ENCODE measurements at places on chromosomes 16 and 17.

- DNase-seq = peak; percentile 60
Measured at GRCh38 chr16:50473356-50473945, 74.7 kb upstream of the NKD1 start.

DNA sequence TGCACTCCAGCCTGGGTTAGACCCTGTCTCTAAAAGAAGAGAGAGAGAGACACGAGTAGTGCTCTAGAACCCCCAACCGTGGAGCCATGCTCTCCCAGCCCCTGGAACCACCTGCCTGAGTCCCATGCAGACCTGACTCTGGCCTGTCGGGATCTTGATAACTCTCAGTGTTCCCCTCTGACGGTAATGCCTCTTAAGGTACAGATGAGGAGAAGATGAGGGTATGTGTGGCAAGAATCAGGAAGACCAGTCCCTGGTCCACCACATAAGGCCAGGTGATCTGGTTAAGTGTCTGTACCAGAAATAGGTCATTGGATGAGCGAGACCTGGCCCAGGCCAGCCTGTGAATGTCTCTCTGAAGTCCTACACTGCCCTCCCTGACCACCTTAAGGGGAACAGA lies 18.4 kb downstream of the OSBPL7 start:
- no peak for DNase-seq

DNA sequence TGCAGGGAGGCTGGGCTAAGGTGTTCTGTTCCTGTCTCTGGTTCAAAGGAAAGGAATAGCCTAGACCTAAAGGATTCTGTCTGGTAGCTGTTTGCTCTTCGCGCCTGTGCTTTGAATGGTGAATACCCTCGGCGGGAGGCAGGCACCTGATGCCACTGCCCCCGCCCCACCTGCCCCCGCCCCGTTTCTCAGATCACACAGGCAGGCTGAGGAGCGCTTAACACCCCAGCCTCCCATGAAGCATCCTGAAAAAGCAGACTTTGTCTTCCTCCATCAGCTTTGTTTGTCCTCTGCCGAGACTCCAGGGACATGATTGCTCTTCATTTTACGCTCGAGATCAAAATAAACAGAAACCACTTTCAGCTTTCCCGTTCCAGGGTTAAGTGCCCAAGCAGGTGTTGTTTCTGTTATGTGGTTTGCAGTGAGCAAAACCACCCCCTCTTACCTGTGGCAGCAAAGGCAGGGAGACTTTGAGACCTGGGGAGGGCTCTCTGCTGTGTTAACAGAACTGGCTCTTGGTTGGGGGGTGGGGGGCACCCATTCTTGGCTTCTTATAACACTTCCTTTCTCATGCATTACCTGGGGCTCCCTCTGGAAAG lies 452.1 kb downstream of the WWOX start:
- no peak for DNase-seq

DNA sequence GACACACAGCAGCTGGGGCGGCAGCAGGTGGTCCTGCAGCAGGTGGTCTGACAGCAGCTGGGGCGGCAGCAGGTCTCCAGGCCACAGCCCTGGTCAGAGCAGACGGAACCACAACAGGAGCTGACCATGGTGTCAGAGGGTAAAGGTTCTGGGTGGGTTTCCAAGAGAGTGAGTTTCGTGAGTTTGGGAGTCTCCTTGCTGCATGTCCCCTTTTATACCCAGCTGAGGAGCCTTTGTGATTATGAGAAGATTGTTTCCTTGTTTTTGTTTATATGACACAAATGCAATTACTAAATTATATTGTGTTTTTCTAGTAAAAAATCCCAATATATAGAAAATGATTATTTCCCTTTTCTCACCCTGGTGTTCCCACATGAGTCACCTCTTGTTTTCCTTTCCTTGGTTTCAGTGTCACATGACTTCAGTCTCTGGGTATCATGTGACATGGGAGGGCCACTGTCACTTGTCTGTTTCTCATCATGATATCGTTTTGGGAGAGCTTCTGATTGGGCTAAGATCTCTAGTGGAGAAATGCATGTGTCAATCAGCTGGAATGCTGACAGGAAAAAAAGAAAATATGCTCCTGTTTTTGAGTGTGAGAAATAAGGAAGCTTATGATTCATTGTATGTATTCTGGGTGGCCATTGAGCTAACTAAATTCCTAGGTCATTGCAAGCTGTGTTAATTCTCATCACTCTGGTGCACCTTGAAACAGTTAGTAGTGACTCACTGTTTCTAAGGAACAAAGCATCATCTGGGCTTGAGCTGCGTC lies at the start of gene KRTAP4-6:
TSS of gene KRTAP4-6 (minus strand) at position 185 of the 772 bp plus-strand sequence. CDS start at position 128, 57 bp downstream.
- no peak for DNase-seq

- no peak for DNase-seq
Measured at GRCh38 chr17:6347776-6348175, 87.1 kb downstream of the AIPL1 start.

GRCh38 chr16:14070555-14070876 lies 603 bp upstream of the MRTFB start:
- no peak for DNase-seq

DNA sequence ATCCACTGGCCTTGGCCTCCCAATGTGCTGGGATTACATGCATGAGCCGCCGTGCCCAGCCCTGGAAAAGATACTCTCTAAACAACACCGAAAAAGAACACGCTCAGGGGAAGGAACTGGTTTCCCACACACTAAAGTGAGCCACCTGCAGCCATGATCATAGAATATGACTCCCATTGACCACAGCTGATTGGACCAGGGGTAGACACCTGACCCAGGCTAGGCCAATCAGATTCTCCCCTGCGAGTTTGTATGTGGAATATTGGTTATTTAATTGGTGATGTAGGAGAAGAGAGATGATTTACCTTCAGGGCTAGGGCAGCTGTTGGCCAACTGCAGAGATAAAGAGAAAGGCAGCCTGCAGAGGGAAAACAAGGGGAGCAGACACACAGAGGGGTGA lies 9.0 kb upstream of the GGA2 start:
- no peak for DNase-seq

- peak; percentile 34 for DNase-seq
Measured at GRCh38 chr16:89094252-89094879, 714 bp downstream of the ACSF3 start.

DNA sequence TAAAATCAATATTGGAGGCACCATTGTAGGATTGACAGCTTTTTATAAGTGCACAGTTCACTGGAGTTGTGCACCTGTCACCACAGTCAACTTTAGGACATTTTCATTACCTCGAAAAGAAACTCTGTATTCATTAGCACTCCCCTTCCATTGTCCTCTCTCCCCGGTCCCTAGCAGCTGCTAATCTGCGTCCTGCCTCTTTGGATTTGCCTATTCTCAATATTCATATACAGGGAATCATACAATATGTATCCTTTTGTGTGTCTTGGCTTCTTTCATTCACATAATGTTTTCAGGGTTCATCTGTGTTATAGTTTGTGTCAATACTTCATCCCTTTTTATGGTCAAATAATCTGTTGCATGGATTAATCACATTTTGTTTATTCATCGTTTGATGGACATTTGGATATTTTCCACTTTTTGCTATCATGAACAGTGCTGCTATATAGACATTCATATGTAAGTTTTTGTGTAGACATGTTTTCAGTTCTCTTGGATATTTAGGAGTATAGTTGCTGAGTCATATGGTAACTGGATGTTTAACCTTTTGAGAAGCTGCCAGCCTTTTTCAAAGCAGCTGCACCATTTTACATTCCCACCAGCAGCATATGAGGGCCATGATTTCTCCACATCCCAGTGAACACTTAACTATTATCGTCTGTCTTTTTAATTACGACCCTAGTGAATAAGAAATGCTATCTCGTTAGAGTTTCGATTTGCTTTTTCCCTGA lies 9.8 kb downstream of the DNAJA3 start:
- DNase-seq = no peak

DNA sequence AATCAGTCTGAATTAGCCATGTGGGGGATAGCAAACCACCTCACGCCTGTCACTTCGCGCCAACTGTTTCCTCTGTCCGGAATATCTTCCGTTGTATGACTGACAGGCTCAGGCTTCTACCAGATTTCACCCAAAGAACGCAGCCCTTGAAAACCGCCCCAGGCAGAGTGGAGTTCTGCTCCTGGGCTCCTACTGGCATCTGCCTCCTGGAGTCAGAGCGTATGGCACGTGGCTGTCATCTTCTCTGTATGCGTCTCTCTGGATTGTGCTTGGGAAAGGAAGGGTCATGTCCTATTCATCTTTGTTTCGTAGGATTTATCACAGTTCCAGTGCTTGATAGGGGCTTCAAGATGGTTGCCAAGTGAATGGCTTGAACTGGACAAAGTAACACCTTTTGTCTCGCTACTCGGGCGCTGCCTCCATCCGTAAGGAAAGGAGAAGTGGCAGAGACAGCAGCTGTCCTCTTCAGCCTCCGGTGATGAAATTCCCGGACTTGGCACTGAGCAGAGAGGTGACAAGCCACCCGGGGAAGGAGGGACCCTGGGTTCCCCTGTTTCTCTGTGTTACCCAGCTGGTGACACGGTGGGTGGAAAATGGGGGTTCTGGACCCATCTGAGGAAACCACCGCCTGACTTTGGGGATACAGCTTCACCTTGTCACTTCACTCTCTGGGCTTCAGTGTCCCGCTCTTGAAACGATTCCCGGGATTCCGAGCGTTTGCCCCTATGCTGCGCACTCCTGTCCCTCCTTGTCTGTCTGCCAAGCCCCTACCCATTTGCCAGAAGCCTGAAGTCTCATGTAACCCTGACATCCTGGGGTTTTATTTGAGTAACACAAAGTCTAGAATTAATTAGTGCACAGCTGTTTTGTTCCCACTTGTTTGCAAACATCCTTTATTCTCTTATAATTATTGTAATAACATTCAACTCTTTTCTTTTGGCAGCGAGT lies 13.9 kb downstream of the KIAA0513 start:
- DNase-seq = no peak

- no peak for DNase-seq
Measured at GRCh38 chr16:1261131-1261892, 5.4 kb downstream of the TPSD1 start.

DNA sequence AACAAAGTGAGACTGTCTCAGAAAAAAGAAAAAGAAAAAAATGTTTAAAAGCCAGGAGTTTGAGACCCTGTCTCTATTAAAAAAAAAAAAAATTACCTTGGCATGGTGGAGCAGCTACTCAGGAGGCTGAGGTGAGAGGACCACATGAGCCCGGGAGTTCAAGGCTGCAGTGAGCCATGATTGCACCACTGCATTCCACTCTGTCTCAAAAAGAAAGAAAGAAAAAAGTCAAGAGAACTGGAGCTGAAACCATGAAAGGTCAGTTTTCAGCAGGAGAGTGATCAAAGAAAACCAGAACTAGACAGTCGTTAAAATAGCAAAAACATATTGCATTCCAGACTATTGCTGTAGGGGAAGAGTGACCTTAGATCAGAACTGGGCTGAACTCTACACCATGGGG lies 8.8 kb downstream of the QPRT start:
- DNase-seq = no peak

DNA sequence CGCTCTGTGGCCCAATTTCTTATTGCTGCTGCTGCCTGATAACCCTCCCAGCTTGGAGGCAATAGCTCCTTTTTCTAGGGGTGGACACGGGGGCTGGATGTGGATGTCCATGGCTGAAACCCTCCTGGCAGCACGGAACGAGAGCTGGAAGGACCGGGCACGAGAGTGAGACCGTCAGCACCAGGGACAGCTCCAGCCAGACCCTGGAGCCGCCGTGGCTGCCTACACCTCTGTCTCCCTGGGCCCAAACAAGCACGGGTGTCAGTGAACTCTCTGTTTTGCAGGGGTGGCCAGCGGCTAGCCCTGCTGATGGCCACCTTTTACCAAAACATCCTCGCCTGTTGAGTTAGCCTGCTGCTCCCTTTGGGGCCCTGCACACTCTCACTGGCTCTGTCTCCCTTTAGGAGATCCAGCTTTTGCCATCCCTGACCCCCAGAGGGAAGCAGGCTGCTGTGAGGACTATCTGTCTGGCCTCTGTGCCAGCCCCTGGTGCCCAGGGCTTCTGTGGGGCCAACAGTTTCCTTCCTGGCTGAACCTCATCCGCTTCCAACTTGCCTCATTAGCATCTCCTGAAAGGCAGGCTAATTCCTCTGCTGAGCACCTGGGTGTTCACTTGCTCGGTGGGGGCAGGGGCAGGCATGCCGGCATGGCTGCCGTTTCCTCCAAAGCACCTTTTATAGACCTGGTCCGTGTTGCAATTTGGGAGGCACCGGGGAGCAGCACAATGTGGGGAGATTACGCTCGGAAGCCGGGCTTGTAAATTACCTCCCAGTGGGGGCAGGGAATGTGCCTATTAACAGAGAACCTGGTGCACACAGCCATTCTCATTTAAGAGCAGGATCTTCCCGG lies 118.1 kb downstream of the ENGASE start:
- DNase-seq = peak; percentile 8

- DNase-seq = no peak
Measured at GRCh38 chr16:53220585-53220984, 165.8 kb downstream of the CHD9 start.

GRCh38 chr17:83177611-83178532 lies 98.5 kb downstream of the METRNL start:
- no peak for DNase-seq

- DNase-seq = no peak
Measured at GRCh38 chr16:28482026-28482425, 9.8 kb downstream of the CLN3 start.

GRCh38 chr16:67419931-67420330 lies 3.7 kb upstream of the ZDHHC1 start:
- DNase-seq = no peak

- DNase-seq = no peak
Measured at GRCh38 chr17:45687594-45687993, 96.5 kb upstream of the CRHR1 start.

DNA sequence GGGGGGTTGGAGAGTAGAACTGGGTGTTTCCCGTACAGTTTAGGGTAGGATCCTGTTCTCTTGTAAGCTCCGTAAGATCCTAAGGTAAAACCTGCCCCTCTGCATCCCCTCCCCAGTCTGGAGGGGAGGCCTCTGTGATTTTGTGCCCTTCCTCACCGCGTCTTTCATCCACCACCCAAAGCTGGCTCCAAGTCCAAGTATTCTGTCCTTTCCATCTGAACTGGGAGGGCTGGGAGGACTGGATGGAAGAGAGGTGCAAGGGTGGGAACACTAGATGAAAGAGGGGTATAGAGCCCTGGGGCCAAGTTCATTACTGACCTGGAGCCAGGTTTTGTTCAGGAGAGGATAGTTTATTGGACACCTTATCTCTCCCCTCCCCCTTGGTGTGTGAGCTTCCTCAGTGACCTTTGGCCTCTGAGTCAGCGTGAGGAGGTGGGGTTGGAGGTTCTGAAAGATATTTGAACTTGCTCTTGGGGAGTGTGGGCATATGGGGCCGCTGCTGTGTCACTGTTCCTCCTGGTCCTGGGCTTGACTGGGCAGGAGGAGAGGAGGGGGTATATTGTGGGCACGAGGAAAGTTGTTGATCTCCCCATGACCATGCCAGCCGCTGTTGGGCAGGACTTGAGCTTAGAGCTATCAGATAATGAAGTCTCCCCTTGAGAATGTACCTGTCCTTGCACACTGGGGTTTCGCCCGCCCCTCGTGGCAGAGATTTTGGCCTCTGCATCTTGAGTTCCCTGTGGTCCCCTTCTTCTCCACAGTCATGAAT lies 1.6 kb downstream of the LASP1 start:
- DNase-seq = peak; percentile 87

GRCh38 chr17:81593105-81593871 lies 41.1 kb upstream of the FAAP100 start:
- no peak for DNase-seq

DNA sequence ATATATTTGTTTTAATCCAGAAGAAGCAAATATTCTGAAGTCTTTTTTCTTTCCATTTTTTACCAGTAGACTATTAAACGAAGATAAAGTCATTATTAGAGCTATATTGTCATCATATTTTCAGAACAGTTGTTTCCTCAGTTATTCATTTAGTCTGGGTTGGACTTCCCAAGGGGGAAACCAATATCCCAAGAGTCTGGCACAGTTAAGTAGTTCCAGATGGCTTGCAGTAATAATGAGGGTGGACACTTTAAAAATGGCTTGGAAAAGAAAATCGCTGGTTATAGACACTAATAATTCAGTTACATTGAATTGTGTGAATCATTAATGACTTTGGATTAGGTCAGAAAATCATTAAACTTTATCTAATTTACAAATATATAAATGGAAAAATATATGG lies 3.9 kb downstream of the PPM1E start:
- DNase-seq = no peak
